Stimulated activated CD4-positive, alpha-beta T cell treated with anti-CD3 and anti-CD28 coated beads, TNF-alpha, amount 100 ng/mL, for 1 hour (primary cell): ENCODE measurements at places on chromosomes 12 and 14.

GRCh38 chr12:115938794-115939377 lies 338.6 kb downstream of the MED13L start:
- DNase-seq = no peak

DNA sequence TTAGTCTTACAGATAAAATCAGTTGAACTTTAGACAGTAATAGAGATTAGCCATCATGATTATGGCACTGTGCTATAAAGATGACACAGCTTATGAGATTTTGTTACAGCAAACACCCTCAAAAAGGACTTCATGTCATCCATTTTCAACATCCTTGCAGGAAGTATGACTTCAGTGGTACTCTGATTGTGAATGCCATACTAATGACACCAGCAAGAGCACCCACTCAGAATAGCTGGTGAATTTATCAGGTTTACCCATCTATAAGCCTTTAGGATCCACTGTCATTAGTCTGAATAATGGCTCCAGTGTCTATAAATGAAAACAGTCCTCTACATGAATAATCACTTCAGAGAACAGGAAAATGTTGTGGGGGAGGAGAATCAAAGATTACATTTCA lies 615.2 kb downstream of the RPS29 start:
- no peak for DNase-seq

DNA sequence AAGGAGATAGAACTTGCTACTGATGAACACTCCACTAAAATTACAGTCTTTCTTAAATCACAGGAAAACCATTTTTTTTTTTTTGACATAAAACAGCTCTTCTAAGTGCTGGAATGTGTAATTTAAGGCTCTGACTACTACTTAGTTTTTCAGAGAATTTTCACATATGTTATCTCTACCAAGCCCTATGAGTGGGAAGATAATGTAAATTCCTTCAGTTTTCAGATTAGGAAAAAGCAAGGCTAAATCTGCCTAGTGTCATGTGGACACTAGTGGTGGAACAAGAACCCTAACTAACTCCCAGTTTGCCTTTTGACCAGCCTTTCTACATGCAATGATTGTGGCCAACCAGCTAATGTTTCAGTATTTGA lies 37.3 kb upstream of the CSRP2 start:
- no peak for DNase-seq

GRCh38 chr14:43360239-43360638 lies 1146.8 kb downstream of the FSCB start:
- DNase-seq = no peak

- no peak for DNase-seq
Observed at GRCh38 chr12:22731236-22731635, 106.3 kb downstream of the ETNK1 start.

- DNase-seq = no peak
Observed at GRCh38 chr14:76964695-76965094, 63.8 kb downstream of the IRF2BPL start.
